ENCODE measurements at places on chromosomes 5 and 9.

DNA sequence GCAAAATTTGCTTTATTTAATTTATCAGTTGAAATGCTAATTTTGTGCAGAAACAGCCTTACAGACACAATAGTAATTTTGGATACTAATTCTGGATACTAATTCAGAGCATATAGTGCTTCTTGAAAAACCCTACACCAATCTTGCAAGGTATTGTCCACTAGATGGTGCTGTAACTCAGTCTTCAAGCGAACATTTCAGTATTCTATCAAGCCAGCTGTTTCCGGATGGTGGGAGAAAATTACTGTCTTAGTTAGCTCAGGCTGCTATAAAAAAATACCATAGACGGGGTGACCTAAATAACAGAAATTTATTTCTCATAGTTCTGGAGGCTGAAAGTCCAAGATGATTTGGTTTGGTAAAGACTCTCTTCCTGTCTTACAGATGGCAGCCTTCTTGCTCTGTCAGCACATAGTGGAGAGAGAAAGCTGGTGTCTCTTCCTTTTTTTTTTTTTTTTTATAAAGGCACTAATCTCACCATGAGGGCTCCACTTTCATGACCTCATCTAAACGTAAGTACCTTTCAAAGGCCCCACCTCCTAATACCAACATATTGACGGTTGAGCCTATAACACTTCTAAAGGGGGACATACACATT, 1306.5 kb upstream of the CDH9 start:
- DNase-seq, result peak; percentile 67

- DNase-seq, result no peak
Measured at GRCh38 chr5:181198905-181199519, 6.0 kb downstream of the TRIM7 start.

GRCh38 chr9:72037571-72037970, 22.8 kb downstream of the C9orf57 start:
- DNase-seq, result no peak

DNA sequence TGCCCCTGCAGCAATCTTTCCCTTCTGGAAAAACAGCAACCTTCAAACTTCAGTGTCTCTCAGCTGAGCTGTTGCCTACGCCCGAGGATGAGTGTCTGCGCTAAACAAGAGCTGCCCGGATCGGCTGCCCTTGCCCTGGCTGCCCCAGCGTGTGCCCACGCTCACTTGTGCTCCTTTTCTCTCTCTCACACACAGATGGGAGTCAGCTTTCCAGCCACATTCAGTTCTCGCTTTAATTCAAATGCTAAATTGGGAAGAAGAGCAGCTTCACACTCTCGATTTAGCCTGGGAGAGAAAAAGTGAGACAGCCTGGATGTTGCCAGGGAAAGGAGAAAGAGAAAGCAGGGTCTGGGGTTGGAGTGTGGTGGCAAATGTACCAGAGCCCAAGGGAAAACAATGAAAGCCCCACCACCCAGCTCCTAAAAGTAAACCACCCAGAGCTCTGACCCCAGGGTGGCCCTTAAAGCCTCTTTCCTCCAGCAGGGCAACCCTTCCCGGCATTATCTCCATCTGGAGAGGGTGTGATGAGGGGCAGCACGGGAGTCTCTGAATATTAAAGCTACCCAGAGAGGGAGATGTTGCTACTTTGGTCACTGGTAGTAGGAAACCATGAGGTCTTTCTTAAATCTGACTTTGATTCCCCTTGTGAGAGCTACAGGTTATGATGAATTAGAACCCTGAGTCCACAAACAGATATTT, 9.9 kb upstream of the EGR1 start:
- DNase-seq, result no peak

GRCh38 chr9:109346904-109347303, 26.0 kb upstream of the EPB41L4B start:
- no peak for DNase-seq

DNA sequence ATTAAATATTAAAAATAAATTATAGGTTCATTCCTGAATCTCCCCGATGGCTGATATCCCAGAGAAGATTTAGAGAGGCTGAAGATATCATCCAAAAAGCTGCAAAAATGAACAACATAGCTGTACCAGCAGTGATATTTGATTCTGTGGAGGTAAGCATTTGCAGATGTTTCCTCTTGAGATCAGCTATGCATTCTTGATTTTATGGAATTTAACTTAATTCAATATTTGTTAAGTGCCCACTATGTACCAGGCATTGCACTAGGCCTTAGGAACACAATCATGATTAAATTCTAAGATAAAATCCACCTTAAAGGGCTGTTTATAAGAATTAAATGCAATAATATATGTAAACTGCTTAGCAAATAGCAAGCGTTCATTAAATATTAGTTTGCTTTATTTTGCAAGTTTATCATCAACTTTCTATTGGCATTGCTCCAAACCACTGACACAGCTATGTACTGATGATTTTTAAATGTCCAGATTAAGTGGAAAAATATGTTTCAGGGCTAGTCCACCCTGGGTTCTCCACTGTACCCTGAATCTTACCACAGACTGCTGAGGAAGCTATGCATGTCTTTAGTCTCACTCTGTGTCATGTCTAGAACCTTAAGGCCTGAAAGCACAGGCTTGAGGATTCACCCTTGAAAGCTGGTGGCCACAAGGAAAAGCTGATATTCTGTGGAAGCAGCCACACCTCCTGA, 33.2 kb downstream of the SLC22A4 start:
- peak; percentile 13 for DNase-seq

Measured in HCEC 1CT (cell line).